T-helper 9 cell (primary cell): ENCODE measurements at places on chromosomes 1 and 21.

- no peak for DNase-seq
Observed at GRCh38 chr21:46412521-46413364, 45.9 kb upstream of the DIP2A start.

DNA sequence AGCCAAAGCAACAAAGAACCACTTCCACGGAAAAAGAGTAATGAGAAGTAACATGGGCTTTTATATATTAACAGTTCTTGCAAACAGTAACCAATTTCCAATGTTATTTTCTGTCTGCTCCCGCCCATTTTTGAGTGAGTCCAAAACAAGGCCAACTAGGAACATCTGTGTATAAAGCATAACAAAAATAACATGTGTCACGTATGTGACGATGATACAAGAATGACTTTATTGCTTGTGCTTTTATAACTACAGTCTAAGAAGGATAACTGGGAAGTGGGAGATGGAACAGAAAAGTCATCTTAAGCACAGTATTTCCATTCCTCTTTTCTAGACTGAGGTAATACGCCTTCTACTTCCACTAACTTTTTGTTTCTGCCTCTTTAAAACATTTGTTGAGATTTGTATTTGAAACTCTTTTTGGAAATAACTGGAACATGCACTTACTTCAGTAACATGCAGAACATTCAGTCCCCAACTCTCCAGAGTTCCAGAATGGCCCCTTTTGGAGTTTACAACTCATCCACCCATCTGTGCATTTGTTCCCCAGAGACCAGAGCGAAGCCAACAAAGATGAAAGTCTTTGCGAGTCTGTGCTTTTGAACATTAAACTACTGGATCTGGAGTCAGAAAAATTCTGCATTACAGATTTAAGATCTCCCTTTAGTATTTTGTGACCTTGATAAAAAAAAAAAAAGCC lies 143.0 kb upstream of the ZRANB2 start:
- no peak for DNase-seq

GRCh38 chr1:218346391-218347204 lies 1.5 kb downstream of the TGFB2 start:
- no peak for DNase-seq

DNA sequence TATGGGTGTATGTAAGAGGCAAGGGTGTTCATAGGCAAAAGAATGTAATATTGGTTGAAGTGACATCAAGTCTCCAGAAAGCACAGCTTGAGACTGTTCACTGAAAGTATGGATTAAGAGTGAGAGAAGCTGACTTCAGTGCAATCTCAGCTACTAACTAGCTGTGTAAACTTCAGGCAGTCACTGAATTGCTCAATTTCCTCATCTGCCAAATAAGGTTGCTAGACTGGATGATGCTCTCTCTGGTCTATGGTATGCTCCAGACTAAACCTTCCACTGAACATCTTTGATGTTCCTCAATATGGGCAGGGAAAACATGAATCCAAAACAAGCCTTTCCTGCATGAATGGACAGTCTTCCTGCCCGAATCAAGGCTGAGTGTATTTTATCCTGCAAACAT lies 111.8 kb upstream of the USH2A start:
- no peak for DNase-seq

DNA sequence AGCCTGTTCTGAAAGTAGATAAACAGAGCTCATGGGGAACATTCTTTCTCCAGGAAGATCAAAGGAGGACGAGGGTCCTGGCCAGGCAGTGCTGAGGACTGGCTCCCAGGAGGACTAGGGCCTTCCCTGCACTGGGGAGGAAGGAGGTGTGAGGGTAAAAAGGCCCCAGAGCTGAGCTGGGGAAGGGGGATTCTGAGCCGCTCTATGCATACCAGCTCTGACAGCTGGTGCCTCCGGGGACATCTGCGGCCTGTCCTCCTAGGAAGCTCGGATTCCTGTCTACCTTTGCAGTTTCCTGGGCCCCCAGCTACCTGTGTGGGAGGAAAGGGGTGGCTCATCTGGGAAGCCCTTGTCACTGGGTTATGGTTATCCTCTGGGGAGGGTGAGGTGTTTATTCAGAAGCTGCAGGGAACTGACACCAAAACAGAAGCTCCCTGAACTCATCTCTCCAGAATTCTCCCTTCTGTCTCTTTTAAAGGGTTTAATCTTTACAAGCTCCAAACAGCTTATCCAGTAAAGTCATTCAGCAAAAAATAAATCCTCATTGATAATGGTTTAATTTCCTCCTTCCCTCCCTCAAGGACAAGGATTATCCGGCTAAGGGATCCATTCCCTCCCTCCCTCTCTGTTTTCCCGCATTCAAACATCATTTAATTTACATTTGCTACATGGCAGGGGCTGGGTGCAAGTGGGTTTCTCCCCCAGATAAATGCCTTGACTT lies 31.0 kb downstream of the NENF start:
- DNase-seq = no peak

GRCh38 chr21:33541105-33541711 lies 709 bp downstream of the GART start:
- DNase-seq = no peak

DNA sequence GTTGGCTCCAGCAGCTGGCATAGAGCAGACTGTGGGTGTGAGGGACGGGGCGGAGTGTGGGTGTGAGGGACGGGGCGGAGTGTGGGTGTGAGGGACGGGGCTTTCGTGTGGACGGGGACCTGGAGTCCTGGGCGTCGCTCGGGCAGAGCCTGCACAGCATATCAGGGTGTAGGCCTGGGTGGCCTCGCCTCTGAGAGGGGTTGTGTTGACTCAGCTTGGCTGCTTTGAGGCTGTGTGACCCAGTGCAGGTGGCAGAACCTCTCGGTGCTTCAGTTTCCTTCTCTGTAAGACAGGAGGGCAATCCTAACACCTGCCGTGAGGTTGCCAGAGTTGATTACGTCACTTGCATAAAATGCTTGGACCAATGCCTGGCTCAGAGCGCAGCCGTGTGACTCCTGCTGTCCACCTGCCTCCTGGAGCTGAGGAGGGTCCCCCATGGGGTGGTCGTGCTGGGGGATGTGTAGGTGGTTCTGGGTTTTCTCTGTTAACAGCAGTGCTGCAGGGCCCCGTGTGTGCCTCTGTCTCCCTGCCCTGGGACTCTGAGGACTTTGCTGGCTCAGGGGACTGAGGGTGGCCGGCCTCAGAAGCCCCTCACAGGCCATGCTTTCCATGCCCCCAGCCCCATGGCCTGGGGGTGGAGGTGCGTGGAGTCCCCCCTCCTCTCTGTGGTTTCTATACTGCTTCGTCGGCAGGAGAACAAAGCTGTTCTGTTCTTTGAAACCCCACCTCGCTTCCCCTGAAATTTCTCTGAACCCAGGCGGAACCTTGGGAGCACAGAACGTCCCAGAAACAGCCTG lies 15.4 kb downstream of the PDXK start:
- DNase-seq = no peak

GRCh38 chr1:22662986-22663408 lies 10.0 kb downstream of the C1QB start:
- no peak for DNase-seq

- DNase-seq = no peak
Observed at GRCh38 chr1:24110642-24111261, 1.2 kb downstream of the MYOM3 start.

- no peak for DNase-seq
Observed at GRCh38 chr21:42319851-42320572, 4.8 kb upstream of the TFF3 start.

GRCh38 chr1:160144921-160145320 lies 6.5 kb upstream of the ATP1A4 start:
- no peak for DNase-seq

DNA sequence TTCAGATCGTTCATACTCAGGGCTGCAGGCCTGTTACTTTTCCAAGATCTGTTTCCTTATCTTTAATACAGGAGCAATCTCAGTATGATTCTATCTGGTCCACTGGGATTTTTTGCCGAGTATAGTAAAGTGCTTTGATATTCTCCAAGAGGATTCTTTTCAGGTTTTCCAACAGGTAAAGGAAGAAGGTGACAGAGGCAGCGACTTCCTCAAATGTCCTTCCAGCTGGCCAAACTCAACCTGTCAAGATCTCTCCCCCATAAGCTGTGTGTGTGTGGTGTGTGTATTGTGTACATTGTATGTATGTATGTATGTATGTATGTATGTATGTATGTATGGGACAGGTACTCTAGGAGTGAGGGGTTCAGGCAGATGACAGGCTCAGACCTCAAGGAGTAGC lies 1.1 kb downstream of the AKR1A1 start:
- DNase-seq = no peak

GRCh38 chr1:218350801-218351266 lies 5.7 kb downstream of the TGFB2 start:
- no peak for DNase-seq

- DNase-seq = no peak
Observed at GRCh38 chr21:34330055-34330454, 33.8 kb upstream of the KCNE2 start.

DNA sequence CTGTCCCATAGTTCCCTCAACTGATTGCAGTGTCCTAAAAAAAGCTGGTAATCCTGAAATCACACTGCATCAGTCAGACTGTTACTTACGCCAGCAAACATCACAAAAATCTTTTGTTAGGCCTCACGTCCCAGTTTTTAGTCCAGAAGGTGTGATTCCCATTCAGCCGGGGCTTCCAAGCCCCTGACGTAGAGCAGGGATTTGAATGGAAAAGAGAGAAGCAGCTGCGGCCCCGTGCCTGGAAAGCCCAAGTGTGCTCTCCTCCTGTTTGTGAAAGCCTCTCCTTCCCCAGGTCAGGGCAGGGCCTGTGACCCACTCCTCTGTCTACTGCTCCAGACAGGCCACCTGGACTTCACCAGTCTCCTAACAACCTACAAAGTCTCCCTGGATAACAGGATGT lies 20.7 kb downstream of the KCNA10 start:
- no peak for DNase-seq

DNA sequence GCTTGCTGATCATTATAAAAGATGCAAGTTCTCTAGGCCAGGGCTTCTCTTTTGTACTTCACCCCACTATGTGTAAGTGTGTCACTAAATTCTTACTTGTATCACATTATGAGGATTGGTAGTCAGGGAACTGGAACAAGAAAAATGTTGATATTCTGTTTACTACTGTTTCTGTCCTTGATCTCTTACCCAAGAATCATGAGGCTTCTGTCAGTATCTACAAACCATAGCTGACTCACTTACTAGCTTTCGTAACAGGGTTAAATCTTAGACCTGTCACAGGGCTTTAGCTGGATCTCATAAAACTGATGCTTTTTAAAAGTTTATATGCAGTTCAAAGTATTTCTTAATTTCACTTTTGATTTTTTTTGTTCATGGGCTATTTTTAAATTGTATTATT lies 681.2 kb downstream of the PLPP3 start:
- no peak for DNase-seq

GRCh38 chr21:44379991-44380865 lies 26.8 kb downstream of the TRPM2 start:
- no peak for DNase-seq

DNA sequence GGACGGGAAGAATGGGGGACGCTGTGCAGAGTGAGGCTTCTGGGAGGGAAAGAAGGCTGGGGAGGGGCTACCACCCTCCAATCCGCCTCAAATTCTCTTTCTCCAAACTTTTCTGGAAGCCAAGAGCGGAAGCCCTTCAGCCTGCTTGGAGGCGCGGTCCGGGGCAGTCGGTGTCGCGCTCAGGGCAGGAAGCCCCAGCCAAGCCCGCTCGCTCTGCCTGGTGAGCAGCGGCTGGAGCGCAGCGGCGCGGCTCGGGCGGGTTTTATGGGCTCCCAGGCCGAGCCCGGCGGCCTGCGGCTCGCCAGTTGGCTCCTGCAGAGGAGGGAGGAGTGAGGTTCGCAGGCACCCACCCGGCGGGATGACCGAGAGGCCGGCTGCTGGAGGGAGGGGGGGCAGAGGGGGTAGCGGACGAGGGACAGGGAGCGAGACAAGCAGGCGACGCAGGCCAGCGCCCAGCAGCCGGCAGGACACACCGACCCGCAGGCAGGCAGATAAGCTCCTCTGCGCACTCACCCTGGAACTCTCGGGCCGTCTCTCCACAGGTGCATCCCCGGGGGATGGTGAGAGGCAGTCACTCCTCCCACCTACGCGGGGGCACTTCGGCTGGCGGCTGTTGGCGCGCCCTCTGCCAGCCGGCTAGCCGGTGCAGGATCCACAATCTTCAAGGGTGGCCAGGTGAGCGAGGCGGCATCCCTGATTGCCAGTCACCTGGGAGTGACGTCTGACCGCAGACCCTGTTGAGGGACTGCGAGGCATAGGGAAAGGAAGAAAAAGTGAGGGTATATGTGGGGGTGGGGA lies at the start of gene AVPR1B:
TSS of gene AVPR1B (minus strand) at position 238 of the 798 bp plus-strand sequence. CDS start 498 bp downstream, outside the sequence.
- no peak for DNase-seq

- no peak for DNase-seq
Observed at GRCh38 chr1:26282401-26282918, 2.6 kb downstream of the SH3BGRL3 start.

DNA sequence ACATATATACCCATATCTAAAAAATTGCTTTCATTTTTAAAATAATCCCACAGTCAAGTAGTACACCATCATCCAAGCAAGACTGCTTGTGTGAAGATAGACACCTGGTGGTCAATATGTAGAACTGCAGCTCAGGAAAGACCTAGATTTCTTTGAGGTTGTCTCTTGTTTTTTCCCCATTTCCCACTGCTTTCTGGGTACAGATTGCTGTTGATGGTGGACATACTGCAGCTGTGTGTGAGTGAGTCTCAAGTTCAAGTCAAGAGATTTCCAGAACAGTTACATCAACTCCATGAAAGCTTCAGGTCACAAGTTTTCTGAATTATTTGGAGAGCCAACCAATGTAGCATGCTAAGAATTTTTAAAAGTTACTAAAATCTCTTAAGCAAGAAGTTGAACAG lies 306.4 kb downstream of the DUSP10 start:
- DNase-seq = no peak

- DNase-seq = no peak
Observed at GRCh38 chr1:3127738-3128137, 58.7 kb downstream of the PRDM16 start.

DNA sequence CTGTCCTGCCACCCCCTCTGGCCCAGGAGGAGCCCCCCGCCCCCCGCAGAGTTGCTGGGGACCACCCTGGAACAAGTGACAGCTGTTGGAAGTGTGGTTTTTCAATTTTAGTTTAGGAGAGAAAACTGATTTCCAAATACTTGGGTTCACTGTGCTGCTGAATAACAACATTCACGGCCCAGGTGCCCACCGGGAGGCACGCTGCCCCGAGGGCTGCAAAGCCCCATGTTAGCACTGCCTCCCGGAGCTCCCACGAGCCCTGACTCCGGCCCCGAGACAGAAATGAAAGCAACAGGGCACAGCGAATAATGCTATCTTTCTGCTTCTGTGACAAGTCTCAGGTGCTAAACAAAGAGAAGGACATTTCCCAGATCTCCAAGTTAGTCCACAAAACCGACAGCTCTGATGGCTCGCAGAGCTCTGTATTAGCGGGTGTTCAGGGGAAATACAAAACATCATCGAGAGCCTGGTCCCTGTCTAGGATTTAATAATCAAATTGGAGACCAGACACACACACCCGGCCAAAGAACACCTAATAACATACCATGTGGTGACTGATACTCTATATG lies 451.5 kb downstream of the KIF26B start:
- no peak for DNase-seq

DNA sequence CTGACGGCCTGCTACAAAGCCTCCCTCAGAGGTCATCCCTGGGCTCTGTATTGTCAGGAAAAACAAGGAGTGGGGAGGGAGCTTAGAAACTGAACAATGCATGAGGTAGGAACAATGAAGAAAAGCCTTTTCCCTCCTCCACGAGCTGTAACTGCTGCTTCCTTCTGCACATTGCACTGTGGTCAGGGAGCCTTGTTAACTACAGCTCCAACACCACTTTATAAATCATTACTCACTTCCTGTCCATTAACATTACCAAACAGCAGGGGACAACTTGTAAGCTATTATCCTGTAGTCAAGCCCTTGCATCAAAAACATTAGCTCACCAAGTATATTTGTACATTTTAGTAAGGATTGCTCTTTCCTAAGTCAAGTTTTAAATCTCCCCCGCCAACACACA lies 336.0 kb upstream of the NR5A2 start:
- no peak for DNase-seq

- DNase-seq = no peak
Observed at GRCh38 chr1:54986025-54986424, 5.6 kb downstream of the TMEM61 start.
